SK-N-DZ (cell line): ENCODE measurements at places on chromosomes 7 and 10.

DNA sequence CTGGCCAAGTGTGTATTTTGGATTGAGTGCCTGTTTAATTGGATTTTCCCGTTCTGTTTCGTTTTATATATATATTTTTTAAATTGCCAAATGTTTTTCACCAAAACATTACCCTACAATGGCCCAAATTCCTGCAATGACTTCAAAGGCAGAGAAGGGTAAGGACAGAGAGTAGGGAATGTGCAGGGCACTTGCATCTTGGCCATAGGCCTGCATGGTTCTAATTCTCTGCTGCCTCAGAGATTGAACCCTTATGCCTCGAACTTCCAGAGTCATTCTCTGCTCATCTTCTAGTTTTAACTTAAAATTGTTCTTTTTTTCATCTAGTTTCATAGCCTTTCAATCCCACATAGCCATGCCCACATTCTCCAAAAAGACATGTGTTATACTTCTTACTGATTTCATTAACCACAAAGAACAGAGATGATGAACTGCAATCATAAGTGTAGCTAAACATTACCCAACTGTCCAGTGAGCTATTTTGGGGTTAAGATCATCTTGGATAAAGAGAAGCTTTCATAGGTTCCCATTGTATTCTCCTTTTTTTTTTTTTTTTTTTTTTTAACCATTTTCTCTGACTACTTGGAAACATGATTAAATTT lies 177.6 kb downstream of the PLXDC2 start:
- no peak for DNase-seq

DNA sequence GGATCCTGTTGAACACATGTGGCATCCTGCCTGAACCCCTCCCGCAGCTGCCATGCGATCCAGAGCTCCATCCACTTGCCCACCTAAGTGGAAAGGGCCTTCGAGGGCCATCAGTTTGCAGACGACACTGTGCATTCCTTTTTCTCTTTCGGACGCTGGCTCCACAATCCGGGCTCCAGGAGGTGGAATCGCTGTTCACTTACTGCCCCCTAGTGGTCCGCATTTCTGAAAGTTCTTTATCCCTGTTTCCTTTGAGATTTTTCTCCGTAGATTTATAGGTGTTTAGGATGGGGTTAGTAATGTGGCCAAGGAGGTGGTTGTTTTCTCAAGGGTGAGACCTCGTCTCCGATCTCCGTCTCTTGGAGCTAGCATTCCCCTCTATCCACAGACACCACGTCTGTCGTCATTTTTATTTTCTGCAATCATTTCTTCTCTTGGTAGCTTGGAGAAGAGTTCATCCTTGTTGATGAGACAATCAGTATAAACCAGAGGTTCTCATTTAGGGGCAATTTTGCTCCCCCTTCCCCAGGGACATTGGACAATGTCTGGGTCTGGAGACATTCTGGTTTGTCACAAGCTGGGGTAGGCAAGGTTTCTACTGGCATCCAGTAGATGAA lies 204.6 kb downstream of the ARHGAP21 start:
- DNase-seq, result peak; percentile 38

- DNase-seq, result no peak
Measured at GRCh38 chr7:128366300-128366699, 4.8 kb upstream of the PRRT4 start.

DNA sequence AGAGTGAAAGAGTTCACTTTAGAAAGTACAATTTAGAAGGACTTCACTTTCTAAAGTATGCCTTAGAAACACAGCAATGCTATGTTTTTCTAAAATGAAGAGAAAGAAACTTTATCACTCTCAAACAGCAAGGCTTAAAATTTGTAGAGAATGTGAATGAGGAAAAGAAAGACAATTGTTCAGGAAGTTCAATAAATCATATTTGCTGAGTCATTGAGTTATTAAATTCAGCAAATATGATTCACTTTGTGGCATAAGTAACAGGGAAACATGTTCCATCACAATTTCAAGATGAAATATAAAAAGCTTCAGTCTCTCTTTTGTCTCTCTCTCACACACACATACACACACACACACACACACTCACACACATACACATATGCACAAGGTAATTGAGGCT lies 187.9 kb downstream of the PCDH15 start:
- no peak for DNase-seq

GRCh38 chr10:115129752-115130151 lies 36.6 kb downstream of the ATRNL1 start:
- peak; percentile 34 for DNase-seq

DNA sequence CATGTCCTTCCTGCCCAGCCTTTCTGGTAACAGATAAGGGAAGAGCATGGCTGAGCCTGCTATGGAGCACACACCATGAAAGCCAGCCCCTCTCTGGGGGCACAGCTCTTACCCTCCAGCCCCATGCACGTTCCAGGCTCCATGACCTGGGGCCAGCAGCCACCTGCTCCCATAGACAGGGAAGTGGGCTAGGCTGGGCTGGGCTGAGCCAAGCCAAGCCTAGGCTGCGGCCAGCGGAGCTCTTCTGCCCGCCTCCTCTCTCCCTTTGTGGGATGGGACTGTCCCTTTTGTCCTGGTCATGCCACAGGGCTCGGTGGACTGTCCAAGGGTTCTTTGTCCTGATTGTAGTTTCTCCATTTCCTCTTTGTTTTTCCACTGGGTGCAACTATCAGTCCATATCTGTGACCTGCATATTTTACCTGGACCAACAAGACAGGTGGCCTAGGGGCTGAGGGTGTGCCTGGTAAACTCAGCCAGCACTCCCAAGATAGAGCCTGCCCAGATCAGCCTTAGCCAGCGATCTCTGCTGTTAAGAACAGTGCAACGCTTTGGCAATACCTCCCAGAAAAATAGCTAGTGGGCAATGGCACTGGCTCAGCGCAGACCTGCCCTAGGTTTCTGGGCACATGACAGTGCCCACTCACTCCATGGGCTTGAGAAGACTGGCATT lies 97.2 kb upstream of the BTBD16 start:
- DNase-seq, result no peak

DNA sequence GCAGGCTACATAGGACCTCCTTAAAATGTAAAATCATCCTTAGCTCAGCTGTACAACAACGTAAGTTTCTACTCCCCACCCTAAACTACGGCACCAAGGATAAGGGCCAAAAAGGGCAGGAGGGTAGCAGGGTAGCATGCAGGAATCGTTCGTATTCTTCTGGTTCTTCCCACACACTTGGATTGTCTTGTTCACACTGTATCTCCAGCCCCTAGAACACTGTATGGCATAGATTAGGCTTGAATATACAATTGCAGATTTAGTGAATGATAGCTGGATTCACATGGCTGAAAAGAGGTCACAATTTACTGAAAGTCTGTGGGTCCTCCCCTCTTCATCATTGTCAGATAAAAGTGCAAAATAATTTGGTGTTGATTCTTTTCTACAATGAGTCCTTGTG lies 28.2 kb upstream of the PRKAR2B start:
- no peak for DNase-seq

DNA sequence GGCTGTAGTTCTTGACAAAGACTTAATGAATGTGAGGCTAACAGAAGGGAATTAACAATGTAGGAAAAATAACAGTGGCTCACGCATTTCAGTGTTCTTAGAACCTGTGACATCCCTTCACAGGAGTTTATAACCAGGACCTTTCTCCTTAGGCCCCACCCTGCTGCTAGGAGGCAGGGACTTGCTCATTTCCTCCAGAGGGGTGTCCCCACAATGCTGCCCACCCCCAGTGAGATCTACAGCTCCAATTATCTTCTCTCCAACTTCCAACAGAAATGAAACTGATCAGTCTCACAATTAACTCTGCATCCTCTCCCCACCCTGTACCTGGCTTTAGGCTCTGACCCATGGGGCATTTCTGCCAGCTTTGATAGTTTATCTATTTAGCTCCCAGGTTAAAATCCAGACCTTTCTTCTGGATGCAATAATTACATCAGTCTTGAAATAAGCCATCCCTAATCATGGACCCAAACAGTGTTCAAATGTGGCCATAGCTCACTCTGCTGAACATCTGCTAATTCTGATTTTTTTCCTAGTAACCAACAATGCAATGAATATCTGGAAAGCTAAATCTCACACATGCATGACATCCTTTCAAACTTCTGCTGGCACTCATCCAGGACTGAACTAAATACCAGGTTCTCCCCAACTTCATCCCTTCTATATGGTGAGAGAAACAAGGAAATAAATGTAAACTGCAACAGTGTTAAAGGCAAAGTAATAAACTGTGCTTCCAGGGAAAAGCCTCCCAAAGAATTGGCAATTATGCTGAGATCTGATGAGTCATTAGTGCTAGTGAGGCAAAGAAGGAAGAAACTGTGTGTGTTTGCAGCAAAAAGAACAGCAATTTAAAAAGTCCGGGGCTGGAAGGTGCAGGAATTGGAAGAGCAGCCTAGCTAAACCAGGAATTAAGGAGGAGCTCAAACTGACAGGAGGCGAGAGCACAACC lies 64.6 kb downstream of the HERPUD2 start:
- peak; percentile 20 for DNase-seq

GRCh38 chr10:117938104-117938503 lies 108.6 kb downstream of the RAB11FIP2 start:
- no peak for DNase-seq

DNA sequence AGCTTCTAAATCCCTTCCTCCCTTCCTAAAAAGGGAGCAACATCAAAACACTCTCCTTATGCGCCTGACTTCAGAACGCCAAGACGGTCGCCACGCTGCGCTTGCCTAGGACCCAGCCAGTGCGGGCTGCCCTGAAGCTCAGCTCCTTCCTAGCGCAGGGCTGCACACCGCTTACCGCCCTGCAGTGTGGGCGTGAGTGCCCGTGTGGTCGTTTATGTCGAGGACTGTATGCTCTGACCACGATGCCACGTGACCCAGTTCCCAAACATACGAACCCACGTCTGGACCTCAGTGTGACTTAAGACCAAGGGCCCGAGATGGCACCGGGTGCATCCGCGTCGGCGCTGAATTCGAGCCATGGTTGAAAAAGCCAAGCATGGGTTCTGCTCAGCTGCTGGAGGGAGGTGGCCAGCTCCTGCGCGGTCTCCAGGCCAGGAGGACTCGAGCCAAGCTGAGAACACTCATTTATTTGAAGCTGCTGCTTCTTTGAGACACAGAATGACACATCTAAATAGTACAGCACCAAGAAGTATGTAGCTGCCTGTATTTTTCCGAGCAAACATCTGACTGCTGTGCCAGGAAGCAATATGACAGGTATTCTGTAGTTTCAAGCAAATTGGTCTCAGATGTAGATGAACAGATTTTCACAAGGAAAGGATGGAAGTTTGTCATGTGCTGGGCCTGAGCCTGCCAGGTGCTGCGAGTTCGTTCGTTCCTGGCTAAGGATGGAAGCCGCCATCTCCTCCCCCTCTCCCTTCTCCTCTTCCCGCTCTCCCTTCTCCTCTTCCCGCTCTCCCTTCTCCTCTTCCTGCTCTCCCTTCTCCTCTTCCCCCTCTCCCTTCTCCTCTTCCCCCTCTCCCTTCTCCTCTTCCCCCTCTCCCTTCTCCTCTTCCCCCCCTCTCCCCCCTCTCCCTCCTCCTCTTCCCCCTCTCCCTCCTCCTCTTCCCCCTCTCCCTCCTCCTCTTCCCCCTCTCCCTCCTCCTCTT lies 184.7 kb downstream of the EBF3 start:
- DNase-seq, result no peak

GRCh38 chr10:77940627-77941026 lies 14.1 kb upstream of the DLG5 start:
- DNase-seq, result no peak

DNA sequence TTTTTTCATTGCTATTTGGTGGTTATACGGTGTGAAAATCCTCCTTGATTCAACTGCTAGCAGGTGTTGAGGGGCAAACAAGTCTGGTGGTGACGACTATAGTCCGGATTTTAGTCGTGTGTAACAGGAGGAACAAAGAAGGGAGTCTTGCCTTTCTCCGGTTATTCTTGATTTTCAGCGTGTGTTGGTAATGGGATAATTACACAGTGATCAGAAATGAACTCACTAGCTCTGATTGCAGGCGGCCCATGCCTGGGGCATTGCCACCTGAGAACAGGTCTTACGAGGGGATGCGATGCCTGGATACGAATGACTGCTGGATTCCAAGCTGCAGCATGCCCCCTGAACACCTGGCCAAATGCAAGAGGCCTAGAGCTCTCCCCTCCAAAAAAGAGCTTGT lies 72.8 kb downstream of the CAMK1D start:
- DNase-seq, result no peak

- no peak for DNase-seq
Measured at GRCh38 chr10:103811463-103811862, 43.9 kb downstream of the SH3PXD2A start.

DNA sequence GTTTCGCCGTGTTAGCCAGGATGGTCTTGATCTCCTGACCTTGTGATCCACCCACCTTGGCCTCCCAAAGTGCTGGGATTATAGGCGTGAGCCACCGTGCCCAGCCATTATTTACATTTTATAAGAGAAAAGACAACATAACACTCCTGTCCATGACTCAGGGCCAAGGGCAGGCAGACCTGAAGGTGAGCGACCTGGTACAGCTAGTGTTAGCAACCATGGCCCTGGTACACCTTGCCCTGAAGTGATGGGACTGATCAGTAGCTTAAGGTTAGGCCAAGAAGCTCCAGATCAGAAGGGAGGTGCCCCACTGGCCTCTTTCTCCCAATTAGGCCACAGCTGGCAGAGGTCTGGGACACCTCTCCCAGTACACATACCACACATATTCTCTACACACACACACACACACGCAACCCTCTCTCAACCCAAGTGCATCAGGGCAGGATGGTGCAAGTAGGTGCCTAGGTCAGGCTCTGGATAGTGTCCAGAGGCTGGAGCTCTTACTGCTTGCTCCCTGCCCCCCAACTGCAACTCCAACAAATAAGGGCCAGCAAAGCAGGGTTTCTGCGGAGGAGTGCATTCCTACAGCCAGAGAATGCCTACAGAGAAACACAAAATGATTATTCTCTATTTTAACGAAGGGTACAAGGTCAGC lies 43.8 kb downstream of the DPCD start:
- no peak for DNase-seq

DNA sequence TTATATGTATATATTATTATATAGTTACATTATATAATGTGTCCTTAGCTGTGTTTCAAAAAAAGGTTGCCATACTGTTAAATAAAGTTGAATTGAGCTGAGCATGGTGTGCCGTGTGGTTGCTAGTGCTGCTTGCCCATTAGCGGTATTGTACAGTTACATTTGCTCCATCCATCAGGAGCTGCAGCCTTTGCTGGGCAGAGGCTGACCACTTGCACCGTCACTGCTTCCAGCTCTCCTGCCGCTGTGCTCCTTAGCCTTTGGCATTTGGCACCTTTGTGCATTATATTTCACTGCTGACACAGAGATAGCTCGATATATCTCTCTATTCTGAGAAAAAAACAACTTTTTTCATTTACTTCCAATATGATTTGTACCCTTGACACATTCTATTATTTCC lies 372.2 kb downstream of the PHTF2 start:
- no peak for DNase-seq

GRCh38 chr7:134935701-134936100 lies 50.6 kb upstream of the AGBL3 start:
- DNase-seq, result no peak

- DNase-seq, result no peak
Measured at GRCh38 chr10:69600761-69601330, 27.6 kb upstream of the NEUROG3 start.

- DNase-seq, result no peak
Measured at GRCh38 chr7:101943306-101943705, 125.9 kb downstream of the CUX1 start.

GRCh38 chr10:11756766-11757315 lies 14.7 kb downstream of the ECHDC3 start:
- DNase-seq, result no peak

GRCh38 chr7:4203626-4204512 lies 478.2 kb upstream of the FOXK1 start:
- DNase-seq, result no peak
